ENCODE measurements at places on chromosomes 1 and 21.
A peak's percentile ranks its signal among the peaks of the same experiment; 100 is the strongest.

- peak; percentile 33 for DNase-seq
These were observed 24.8 kb downstream of the ATPAF1 start for GRCh38 chr1:46643368-46643775.

DNA sequence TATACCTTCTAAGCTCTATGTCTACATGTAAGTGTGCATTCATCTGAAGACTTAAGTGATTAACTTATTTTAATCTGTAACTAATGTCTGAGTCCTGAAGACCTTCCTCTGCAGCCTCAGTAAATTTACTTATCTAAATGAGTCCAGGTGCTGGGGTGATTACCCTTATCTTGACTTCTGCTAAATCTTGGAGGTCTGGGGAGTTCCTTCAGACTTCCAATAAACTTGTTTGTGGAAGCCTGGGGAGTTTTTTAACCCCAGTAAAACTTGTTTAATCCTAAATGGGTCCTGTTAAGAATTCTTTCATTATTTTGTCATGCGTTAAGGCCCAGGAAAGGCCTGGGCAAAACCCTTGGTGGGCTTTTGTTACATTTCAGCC is 37.0 kb downstream of the RSPH1 start:
- no peak for DNase-seq

DNA sequence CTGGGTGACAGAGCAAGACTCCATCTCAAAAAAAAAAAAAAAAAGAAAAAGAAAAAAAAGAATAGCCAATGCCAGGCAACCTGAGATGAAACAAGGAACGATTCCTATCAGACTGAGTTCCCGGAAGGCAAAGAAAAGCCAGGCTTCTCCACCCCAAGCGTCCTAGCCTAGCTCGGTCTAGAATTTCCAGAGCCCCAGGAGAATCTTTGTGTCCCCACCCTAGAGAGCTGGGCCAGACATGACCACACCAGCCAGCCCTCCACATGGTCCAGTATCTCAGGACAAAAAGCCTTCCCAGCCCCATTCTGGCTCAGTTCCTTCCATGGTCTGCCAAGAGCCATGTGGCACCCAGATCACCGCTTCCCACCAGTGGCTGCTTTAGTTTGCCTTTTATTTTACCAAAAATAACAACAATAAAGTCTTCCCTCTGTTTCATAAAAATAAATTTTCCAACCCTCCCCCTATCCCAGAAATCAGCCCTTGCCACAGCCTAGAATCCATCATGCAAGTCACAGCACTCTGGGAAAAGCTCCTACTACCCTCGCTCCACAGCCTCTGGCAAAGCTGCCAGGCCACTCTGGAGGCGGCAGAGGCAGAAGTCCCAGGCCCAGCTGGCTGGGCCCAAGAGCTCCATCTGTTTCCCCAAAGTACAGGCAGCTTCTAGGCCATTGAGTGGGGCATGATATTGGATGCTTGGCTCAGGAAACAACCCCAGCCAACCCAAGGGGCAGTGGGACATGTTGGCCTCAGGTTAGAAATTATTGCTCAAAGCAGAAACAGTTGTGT is 3.5 kb upstream of the MKNK1 start:
- DNase-seq = no peak

GRCh38 chr1:65792669-65793358 is at the start of gene PDE4B:
PDE4B (plus strand) TSS chr1:65792895.
- DNase-seq = no peak

DNA sequence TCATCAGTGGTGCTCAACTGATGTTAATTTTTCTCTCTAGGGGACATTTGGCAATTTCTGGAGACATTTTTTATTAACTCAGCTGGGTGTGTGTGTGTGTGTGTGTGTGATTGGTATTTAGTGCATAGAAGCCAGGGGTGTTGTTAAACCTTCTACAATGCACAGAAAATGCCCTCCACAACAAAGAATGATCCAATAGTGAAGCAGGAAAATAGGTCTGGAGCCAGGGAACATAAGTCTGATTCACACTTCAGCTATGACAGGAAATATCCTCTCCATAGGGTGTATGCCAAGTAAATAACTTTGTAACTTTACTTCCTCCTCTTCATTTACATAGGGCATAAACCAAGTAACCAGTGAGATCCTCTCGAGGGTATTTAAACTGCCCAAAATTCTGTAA is 25.1 kb upstream of the TMEM61 start:
- DNase-seq = no peak

DNA sequence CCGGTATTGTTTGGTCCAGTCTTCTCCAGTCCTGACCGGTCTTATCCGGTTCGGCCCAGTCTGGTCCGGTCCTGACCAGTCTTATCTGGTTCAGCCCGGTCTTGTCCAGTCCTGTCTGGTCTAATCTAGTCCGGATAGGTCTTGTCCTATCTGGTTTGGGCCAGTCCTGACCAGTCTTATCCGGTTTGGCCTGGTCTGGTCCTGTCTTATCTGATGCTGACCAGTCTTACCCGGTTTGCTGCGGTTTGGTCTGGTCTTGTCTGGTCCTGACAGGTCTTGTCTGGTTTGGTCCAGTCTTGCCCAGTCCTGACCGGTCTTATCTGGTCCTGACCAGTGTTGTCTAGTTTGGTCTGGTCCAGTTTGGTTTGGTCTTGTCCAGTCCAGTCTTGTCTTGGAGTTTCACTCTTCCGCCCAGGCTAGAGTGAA is 30.1 kb downstream of the DHX9 start:
- no peak for DNase-seq

- DNase-seq = no peak
These were observed 24.2 kb upstream of the CDC14A start for GRCh38 chr1:100328133-100328532.

DNA sequence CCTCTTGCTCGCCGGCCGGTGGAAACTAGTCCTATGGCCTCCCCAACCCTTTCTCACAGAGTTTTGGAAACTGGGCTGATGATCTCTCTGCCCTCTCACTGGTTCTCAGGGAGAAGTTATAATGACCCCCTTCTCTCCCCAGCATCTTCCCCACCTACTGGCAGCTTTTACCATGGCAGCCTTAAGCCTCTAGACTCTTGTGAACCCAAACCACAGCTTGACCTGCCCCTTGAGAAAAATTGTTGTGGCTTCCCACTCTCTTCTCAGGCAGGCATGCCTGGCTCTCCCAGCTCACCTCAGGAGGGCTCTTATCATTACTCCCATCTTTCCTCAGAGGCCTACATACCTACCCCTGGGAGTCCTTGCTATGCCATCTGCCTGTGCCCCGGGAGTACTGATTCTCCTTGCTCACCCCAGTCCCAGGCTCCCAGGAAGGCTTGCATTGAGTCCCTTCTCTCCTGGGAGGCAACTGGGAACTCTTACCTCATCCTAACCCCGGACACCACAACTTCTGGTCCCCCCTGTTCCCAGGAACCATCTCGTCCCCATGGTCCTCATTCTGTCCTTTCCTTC is 1.6 kb downstream of the NSUN4 start:
- no peak for DNase-seq

GRCh38 chr1:239711768-239712167 is 325.4 kb downstream of the CHRM3 start:
- DNase-seq = no peak

GRCh38 chr1:208933984-208934525 is 649.5 kb upstream of the CAMK1G start:
- DNase-seq = no peak

GRCh38 chr1:14783592-14783886 is 185.1 kb downstream of the KAZN start:
- DNase-seq = no peak

DNA sequence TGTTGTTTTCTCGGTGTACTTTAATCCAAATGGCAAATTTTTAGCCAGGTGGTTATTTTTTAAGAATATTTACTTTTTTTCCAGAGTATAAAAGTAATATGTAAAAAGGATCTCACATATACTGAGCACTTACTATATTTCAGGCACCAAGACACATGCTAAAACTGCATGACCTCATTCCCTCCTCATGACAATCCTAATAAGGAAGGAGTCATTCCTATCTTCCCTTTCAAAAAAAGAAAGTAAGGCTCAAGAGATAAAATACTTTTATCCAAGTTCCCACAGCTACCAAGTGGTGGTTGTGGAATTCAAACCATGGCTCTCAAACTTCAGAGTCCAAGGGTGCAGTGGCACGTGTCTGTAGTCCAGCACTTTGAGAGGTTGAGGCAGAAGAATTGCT is 19.4 kb downstream of the ATP2B4 start:
- no peak for DNase-seq

- no peak for DNase-seq
These were observed 2.9 kb downstream of the RUNX1 start for GRCh38 chr21:35046263-35046624.

Data from left lung (tissue), 14 donors.